ENCODE measurements at places on chromosomes 4 and X.

GRCh38 chrX:41526925-41527324 lies 79.8 kb downstream of the NYX start:
- no peak for DNase-seq

GRCh38 chr4:8198206-8198905 lies 734 bp upstream of the SH3TC1 start:
- no peak for DNase-seq

GRCh38 chr4:141213550-141213991 lies 7.1 kb upstream of the ZNF330 start:
- no peak for DNase-seq

DNA sequence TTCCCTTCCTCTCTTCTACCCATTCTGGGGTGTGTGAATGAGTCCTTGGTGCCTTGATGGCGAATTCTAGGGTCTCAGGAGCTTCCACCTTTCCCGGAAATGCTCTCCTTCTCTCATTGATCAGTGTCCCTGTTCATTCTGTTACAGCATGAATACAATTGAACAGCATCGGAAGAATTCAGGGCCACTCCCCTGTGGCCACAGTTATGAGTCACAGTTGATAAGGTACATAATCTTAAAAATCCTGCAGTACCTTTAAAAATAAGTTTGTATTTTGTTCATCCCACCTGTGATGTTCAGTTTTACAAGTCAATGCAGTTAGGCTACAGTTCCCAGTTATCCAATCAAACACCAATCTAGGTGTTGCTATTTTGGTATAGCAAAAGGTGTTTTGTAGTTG lies 47.3 kb upstream of the FAM9A start:
- no peak for DNase-seq

GRCh38 chrX:129040124-129040523 lies 483.2 kb downstream of the SMARCA1 start:
- DNase-seq = no peak

- no peak for DNase-seq
Measured at GRCh38 chrX:150643958-150644357, 49.2 kb upstream of the MTMR1 start.

- no peak for DNase-seq
Measured at GRCh38 chrX:39903343-39903742, 194.4 kb downstream of the BCOR start.

DNA sequence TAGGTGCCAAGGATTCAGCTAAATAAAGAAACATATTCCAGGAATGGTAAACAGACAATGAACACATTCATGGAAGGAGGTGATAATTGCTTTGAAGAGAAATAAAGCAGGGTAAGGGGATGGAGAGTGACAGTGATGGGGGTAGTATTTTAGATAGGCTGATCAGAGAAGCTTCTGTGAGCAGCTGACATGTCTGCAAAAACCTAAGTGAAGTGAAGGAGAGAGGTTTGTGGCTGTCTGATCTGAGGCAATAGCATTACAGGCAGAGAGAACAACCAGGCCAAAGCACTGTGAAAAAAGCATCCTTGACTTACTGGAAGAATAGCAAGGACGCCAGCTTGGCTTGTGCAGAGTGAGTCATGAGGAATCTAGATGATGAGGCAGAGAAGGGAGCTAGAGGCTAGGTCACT lies 271.9 kb upstream of the GATB start:
- no peak for DNase-seq

DNA sequence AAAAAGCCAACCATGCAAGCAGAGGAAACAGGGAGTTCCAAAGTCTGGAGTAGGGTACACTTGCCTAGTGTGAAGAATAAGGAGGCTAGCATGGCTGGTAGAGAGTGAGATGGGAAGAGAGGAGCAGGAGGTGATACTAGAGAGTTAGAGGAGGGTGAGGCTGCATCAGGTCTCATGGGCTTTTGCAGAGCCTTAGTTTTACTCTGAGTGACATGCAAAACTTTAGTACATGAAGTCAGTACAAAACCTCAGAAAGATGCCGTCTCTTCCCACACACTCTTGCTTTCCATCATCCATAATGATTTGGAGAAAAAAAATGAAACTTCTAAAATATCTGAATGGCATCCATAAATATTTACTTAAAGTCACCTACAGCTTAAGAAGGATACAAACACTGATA lies 5.0 kb downstream of the OPRPN start:
- no peak for DNase-seq

All from effector memory CD4-positive, alpha-beta T cell (primary cell).